ENCODE measurements at places on chromosomes 1 and 21.

DNA sequence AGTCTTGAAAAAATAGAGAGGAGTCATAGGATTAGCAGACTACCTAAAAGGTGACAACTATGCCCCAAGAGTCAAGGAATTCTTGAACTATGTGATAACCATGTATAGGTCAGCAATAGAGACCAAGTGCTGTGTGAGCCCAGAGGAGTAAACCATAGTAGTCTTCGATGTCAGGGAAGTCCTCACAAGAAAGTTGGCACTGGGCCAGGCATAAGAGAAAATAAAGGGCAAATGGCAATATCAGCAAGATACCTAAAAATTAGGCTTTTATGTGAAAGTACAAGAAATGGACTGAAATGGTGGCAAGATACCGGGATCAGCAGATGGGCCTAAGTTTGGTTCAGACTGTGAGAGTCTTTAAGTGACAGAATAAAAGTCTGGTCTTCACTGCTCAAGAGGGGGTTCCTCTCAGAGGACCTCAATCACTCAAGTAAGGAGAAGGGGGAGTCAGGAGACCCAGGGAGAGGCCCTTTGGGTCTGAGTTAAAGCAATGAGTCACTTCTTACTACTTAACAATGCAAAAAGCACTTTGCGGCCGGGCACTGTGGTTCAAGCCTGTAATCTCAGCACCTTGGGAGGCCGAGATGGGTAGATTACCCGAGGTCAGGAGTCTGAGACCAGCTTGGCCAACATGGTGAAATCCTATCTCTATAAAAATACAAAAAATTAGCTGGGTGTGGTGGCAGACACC is 95.0 kb downstream of the TEX35 start:
- no peak for DNase-seq

- DNase-seq, result no peak
These were observed 513.0 kb downstream of the NUF2 start for GRCh38 chr1:163834778-163835177.

GRCh38 chr1:159421821-159422220 is 10.2 kb upstream of the OR10J4 start:
- DNase-seq, result peak; percentile 4

GRCh38 chr1:101506541-101507164 is 269.8 kb downstream of the S1PR1 start:
- DNase-seq, result peak; percentile 60

All from Jurkat, Clone E6-1 (cell line).